ENCODE measurements at places on chromosomes 3 and 15.

- H3K27me3 ChIP-seq: no peaks in the 10 kb centered on the region
- no peak overlapping the region for H3K27ac ChIP-seq
- no peak overlapping the region for H3K4me3 ChIP-seq
- H3K4me1 ChIP-seq: peaks cover 15% of the 10 kb centered on the region
- peaks cover 12% of the 10 kb centered on the region for H3K36me3 ChIP-seq
- DNase-seq: no peak
Measured at GRCh38 chr3:16338999-16339398, 74.0 kb downstream of the OXNAD1 start.

GRCh38 chr3:161946443-161946960 is 449.9 kb downstream of the OTOL1 start:
- no peak overlapping the region for H3K27ac ChIP-seq
- no peaks in the 10 kb centered on the region for H3K36me3 ChIP-seq

- DNase-seq: no peak
- H3K4me3 ChIP-seq: no peak overlapping the region
- no peaks in the 10 kb centered on the region for H3K4me1 ChIP-seq
- H3K27me3 ChIP-seq: peaks cover 4% of the 10 kb centered on the region
Measured at GRCh38 chr15:71096676-71097075, 18.6 kb upstream of the THSD4 start.

DNA sequence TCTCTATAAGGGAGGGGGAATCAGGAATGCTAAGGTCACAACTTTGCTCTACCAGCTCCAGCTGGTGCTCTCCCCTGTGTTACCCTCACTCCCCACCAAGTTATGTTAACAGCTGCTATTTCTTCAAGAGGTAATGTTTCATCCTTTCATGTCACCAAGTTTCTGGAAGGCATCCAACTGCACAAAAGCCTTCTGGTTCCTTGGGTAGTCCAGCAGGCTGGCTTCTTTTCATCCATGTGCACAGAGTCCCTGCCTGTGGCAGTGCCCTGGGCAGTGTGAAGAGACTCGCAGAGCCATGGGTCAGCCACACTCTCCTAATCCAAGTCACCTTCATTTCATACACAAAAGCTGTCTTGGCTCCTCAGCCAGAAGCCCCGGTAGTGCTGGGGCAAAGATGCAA is 737.5 kb upstream of the LMCD1 start:
- H3K27me3 ChIP-seq: no peaks in the 10 kb centered on the region
- H3K4me3 ChIP-seq: no peak overlapping the region
- H3K27ac ChIP-seq: no peak overlapping the region
- H3K4me1 ChIP-seq: no peaks in the 10 kb centered on the region

- no peak overlapping the region for H3K4me3 ChIP-seq
- H3K27ac ChIP-seq: no peak overlapping the region
- H3K27me3 ChIP-seq: no peaks in the 10 kb centered on the region
- H3K4me1 ChIP-seq: peaks cover 12% of the 10 kb centered on the region
- no peak for DNase-seq
- peaks cover 29% of the 10 kb centered on the region for H3K36me3 ChIP-seq
Measured at GRCh38 chr3:49513494-49514124, 40.7 kb upstream of the BSN start.

GRCh38 chr3:61562721-61563312 is 1.4 kb downstream of the PTPRG start:
- peaks cover 3% of the 10 kb centered on the region for H3K4me1 ChIP-seq
- H3K27ac ChIP-seq: no peak overlapping the region
- no peak for DNase-seq

Measured in memory B cell (primary cell).